ENCODE measurements at places on chromosomes 5 and 9.
A peak's percentile ranks its signal among the peaks of the same experiment; 100 is the strongest.

DNA sequence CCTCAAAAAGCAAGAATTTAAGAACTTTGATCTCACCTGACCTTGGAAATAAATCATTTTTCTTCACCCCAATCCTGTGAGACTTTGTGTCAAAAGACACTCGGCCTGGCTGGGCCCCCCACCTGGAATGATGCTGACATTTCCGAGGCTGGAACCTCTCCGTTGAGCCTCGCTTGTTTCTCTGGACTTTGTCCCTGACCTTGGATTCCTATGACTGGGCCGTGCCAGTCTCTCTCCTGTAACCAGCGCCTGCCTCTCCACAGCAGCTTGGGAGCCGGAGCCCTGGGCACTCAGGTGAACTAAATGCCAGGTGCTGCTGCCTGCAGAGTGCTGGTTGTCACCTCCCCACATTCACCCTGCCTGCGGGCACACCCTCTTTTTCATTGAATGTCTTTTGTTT, 62.7 kb downstream of the RETREG1 start:
- DNase-seq: no peak

DNA sequence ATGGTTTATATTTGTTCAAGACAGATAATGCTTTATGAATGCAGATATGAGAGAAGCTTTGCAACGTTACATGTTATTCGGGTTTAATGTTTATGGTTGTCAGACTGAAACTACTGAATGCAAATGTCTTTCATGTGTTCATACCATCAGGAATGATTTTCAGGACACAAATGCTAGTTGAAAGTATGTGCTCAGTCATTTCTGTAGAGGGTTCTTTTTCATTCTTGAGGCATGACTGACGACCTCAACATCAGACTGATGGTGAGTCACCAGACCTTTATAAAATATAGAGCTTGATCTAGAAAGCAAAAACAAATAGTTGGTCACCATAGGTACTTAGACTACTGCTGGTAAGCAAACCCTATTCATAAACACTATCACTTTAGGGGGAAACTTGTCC, 287.3 kb upstream of the NUDT12 start:
- no peak for DNase-seq

GRCh38 chr5:132230871-132231270, 3.2 kb upstream of the P4HA2 start:
- no peak for DNase-seq

- peak; percentile 45 for DNase-seq
Measured at GRCh38 chr5:38414348-38414747, 142.1 kb downstream of the LIFR start.

GRCh38 chr9:95508968-95509850, 7.6 kb downstream of the PTCH1 start:
- DNase-seq: peak; percentile 57

DNA sequence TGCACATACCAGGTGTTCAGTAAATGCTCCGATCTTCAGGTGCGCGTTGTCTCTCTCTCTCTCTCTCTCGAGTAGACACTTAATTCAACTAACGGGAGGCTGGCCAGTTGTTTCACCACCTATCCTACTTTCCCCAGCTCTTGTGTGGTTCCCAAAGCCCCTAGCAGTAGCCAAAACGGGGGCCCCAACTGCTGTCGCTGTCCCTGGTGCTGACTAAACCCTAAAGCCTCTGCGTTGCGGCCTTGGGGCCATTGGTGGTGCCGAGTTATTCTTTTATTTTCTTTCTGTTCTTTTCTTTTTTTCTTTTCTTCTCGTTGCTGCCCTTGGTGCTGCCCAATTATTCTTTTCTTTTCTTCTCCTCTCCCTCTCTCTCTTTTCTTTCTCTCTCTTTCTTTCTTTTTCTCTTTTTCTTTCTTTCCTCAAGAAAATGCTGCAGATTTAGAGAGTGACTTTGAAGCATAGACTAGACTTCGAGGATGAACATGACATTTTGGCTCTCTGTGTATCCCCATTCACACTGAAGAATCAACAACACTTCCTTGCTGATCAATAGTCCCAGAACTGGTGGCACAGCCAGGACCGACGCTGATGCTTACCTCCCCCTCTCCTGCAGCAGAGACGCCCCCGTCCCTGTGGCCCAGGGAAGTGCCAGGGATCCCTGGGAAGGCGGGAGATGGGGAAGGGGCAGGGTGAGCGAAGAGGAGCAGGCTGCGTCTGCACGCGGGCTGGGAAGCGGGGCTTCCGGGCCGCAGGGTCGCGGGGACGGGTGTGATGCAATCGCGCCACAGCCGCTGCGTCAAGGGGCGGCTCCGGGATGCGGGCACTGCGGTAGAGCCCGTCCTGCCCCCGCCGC, at the start of gene FBLL1:
TSS of gene FBLL1 (plus strand) at position 785 of the 853 bp plus-strand sequence. CDS start 200 bp downstream, outside the sequence.
- peak; percentile 28 for DNase-seq

Data from suppressor macrophage treated with lipopolysaccharide for 1 hour (primary cell).